Fibroblast of skin of right quadriceps (primary cell): ENCODE measurements at places on chromosomes 5 and 9.

GRCh38 chr5:142012186-142012785 lies 541 bp downstream of the GNPDA1 start:
- no peak for DNase-seq

GRCh38 chr5:147874910-147875367 lies 3.6 kb upstream of the SCGB3A2 start:
- DNase-seq: no peak

DNA sequence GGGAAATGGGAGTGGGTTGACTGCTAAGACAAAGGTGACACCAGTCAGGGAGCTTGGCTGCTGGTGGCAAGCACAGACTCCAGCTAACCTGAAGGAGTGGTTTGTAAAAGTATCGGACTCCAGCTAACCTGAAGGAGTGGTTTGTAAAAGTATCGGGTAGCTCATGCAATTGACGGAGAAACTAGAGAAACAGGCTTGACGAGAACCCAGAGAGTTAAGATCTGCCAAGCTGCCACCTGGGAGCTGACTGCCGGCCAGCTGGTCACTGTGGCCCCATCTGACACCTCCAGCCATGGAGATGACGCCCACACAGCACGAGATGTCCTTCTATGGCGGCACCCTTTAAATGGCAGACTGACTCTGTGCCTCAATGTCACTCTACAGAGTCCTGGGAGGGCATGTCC lies 28.3 kb upstream of the CRB2 start:
- no peak for DNase-seq

DNA sequence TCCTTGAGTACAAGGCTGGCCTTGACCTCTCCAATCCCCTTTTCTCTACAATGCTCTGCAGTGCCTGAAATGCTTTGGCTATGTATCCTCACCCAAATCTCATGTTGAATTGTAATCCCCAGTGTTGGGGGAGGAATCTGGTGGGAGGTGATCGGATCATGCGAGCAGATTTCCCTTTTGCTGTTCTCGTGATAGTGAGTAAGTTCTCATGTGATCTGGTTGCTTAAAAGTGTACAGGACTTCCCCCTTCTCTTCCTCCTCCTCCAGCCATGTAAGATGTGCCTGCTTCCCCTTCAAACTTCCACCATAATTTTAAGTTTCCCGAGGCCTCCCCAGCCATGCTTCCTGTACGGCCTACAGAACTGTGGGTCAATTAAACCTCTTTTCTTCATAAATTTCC lies 28.5 kb upstream of the AKNA start:
- no peak for DNase-seq

- DNase-seq: no peak
These were observed 12.8 kb downstream of the PDLIM4 start for GRCh38 chr5:132270335-132270665.
